ENCODE measurements at places on chromosomes 6 and 20.

DNA sequence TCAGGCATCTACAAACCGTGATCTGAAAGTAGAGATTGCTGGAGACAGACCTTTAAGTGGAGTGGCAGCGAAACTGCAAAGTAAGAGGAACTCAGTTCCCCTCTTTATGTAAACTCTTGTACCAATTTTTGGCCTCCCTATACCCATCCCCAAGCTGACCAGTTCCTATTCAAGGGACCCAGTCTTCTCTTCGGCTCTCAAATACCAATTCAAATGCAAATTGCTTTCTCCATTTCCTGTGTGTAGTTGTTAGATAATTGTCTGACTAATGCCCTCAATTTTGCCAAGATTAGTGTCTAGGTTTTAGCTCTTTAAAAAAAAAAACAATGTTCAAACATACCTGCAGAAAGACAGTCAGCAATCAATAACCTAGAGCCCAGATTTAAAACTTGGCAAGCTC is 150.9 kb downstream of the EYA4 start:
- no peak for DNase-seq

DNA sequence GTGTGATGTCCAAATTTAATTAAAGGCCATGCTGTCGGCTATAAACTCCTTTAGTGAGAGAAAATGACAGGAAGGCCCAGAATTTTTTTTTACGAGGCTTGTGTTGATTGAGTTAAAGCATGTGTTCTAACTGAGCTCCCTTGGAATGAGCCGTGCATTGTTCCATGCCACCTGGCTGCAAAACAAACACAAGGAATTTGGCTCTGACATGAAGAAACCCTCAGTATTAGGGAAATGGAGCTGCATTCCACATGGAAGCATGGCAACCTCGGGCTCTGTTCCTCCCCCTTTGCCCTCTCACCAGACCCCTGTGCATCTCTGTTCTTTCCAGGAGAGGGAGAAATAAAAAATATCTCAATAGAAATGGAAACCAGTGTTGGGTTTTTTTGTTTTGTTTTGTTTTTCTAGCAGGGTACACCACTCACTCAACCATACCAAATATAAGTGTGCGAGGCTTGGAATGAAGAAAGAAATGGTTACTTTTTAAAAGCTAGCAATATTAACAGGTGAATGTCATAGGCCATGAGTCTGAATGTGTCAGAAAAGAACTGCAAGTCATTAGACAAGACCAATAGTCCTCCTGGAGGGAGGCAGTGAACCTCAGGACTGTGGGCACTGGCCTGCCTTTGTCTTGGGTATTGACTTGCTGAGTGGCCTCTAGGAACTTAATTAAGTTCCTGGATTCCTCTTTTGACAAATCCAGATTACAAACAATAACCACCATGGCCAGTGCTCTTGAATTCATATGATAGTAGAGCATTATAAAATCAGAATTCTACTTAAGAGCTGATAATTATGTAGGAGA is 935.1 kb downstream of the KIF16B start:
- no peak for DNase-seq

- peak; percentile 16 for DNase-seq
Observed at GRCh38 chr6:94071835-94072234, 652.5 kb upstream of the EPHA7 start.

GRCh38 chr6:60867548-60867947 is 1418.5 kb downstream of the KHDRBS2 start:
- DNase-seq, result no peak

DNA sequence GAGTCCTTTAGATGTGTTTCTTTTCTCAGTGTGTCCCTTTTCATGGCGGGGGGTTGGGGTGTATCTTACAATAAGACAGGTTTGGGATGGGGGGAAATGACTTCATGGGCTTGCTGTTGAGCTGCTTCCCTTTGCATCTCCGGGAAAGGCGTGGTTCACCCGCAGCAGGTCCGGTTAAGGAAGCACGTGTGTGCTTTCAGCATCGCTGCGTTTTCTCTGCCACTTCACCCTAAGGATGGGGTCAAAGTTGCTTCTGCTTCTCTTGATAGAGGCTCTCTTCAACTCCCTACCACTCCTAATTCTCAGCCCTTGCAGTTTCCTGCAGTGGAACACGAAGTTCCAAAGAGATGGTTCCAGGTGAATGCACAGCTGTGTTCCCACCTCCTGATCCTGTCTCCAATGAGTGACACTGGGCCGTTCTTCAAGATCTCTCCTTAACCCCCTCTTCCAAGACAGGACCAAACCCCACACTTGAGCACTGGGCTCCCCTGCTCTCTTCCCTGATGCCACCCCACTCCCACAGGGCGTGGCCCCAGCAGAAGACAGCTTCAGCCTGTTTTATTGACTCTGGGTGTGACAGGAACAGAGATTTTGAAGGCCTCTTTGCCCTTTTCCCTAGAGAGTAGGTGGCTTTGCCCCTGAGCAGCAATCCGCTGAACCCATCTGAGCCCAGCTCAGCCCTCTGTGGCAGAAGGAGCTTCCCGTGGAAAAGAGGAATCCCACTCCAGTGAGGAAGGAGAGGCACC is 85.2 kb downstream of the PLEKHG1 start:
- no peak for DNase-seq

DNA sequence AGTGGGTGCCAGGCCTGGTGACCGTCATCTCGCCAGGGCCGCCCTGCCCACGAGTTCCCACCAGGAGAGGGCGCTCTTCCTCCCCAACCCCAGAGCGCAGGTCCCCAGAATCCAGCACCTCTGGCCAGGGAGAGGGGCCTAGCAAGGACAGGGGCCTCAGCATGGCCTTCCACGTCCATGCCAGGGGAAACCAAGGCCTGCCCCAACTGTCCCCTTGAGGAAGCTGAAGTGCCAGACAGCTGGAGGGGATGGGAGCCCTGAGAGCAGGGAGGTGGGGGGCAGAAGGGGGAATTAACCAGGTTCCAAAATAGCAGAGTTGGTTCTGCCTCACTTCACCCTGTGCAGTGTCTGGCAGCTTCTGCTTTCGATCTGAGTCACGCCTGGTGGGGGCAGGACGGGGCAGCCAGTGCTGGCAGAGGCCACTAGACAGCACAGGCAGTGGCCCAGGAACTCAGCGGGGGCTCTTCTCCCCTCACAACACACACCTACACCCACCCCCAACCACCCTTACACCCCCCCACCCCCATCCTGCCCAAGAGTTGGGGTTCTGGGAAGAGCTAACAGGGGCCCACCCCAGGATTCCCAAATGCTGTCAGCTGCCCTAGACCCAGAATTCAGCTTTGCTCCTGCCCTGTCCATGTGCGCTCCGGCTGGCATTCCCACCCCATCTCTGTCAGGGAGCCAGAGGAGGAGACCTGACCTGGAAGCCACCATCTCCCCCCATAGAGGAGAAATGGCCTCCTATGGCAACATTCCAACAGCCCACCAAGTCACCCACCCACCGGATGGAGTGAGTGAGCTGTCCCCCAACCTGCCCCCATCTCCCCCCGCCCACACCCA is 29.2 kb downstream of the TFEB start:
- no peak for DNase-seq

- no peak for DNase-seq
Observed at GRCh38 chr6:52317841-52318581, 33.5 kb upstream of the MCM3 start.

- DNase-seq, result peak; percentile 56
Observed at GRCh38 chr6:142566628-142567396, 265.0 kb downstream of the ADGRG6 start.

- DNase-seq, result peak; percentile 58
Observed at GRCh38 chr20:50788045-50788991, 6.5 kb upstream of the BCAS4 start.

DNA sequence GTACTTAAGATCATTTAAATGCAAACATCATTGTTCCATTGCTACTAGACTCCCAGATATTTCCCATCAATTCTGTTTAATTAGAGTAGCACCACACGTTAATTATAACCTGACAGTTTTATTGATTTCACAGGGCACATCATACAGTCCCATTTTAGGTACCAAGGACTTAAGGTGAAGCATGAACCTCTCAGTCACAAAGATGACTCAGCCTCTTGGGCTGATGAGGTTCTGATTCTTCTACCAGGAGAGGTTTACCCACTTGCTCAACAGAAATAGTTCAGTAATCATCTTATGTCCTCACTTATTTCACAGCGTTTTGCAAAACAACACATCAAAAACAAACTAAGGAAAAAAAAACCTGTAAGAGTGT is 98.5 kb downstream of the HIVEP2 start:
- DNase-seq, result peak; percentile 8

DNA sequence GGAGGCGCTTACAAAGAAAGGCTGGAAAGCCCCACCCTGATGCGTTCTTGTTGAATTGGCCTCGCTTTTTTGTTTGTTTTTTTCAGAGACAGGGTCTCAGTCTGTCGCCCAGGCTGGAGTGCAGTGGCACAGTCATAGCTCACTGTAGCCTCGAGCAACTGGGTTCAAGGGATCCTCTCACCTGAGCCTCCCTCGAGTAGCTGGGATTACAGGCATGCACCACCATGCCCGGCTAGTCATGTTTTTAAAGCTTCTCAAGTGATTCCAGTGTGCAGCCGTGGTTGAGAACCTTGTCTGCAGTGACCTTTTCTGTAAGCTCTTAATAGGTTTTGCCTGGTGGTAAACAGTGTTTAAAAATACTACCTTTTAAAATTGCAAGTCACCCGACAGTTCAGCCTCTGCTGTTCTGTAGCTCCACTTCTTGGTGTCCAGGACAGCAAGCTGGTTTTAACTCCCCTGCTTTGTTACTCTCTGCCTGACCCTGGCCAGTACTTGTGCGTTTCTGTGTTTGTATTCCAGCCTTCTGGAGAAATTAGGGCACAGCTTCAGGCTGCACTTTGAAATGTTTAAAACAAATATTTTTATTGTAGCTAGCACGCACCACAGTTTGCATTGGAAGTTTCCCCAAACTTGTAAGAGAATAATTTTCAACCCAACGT is 54.4 kb downstream of the KDM1B start:
- no peak for DNase-seq

- DNase-seq, result no peak
Observed at GRCh38 chr20:4091490-4092479, 76.4 kb upstream of the RNF24 start.

GRCh38 chr6:39215640-39216158 is 13.6 kb downstream of the KCNK5 start:
- DNase-seq, result no peak

- peak; percentile 57 for DNase-seq
Observed at GRCh38 chr20:63642527-63643247, 10.5 kb downstream of the STMN3 start.

- DNase-seq, result no peak
Observed at GRCh38 chr6:45566882-45567281, 189.1 kb upstream of the SUPT3H start.

- peak; percentile 40 for DNase-seq
Observed at GRCh38 chr20:878511-879307, 37.4 kb downstream of the ANGPT4 start.

GRCh38 chr20:57438552-57438951 is 47.4 kb downstream of the RBM38 start:
- DNase-seq, result no peak

GRCh38 chr6:52065621-52066020 is 21.8 kb downstream of the PKHD1 start:
- peak; percentile 19 for DNase-seq

- DNase-seq, result peak; percentile 45
Observed at GRCh38 chr6:28580475-28580874, 54.8 kb downstream of the GPX5 start.

GRCh38 chr6:25142506-25142905 is 136.7 kb upstream of the CARMIL1 start:
- no peak for DNase-seq

DNA sequence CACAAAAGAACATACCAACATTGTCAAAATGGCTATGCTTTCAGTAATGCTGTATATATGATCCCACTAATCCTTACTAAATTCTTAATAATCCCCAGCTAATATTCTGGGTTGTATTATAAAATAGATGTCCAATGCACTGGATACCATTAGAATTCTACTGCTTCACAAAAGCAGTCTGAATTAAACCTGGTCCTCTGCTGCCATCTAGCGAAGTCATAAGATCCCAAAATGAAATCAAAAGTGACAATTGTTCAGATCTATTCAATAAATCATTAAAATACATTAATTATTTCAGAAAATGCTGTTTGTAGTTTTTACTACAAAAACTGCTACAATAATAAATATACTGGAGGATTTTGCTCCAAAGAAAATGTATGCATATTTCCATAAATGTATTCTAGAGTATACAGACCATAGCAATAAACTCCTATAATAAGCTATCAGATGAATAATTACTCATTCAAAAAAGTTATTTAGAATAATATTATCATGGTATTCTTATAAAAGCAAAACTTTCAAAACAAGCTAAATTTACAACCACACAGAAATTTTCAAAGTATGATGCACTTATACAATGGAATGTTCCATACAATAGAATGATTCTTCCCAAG is 92.6 kb downstream of the RNGTT start:
- DNase-seq, result peak; percentile 61

DNA sequence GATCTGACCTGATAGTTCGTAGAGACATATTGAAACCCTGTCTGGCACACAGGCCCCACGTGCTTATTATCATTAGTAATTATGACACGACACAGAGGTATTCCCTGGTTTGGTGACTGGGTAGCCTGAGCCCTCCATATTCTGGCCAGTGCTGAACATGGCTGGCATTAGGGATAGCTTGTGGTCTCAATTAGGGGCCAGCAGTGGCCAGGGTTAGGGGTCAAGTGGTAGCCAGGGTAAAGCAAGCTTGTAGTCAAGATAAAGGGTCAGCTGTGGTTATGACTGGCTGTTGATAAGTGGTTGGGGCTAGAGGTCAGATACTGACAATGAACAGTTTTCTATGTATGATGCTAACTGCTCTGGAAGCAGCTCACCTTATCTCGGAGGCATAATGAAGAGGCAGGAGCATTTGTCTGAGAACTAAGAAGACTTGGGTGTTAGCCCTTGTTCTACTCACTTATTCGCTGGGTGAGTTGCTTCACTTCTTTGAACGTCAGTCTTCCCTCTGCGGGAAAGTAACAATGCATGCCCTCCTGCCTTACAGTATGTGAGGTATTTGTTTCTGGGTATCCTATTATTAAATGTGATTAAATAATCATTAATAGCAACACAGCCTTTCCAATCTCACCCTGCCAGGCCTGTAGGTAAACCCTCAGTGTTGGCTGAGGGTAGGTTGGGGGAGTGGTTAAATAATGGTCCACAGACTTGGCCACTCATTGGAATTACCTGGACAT is 66.7 kb downstream of the VEGFA start:
- no peak for DNase-seq

- DNase-seq, result no peak
Observed at GRCh38 chr6:154125421-154125820, 86.4 kb downstream of the OPRM1 start.

- DNase-seq, result no peak
Observed at GRCh38 chr6:14676064-14676463, 558.5 kb downstream of the CD83 start.

DNA sequence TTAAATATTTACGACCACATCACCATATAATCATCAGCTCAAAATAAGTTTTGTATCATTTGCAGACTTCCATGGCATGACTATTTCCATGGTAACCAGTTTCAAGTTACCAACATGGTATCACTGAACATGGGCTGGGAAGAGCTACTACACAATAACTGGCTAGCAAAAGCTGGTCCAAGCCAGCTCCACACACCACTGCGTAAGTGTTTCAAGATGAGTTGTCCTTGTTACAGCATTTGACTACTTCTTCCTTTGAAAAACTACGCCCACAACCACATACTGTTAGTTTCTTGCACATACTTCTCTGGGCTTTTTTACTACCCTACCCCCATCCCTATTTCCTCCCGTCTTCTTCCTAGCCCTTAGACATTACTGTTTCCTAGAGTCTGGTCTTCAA is 8.5 kb downstream of the CD164 start:
- DNase-seq, result peak; percentile 15

GRCh38 chr6:108083349-108083748 is 8.8 kb upstream of the OSTM1 start:
- no peak for DNase-seq

Measured in RKO (cell line).